Suppressor macrophage treated with lipopolysaccharide for 4 hours (primary cell): ENCODE measurements at places on chromosomes 3 and 15.

- no peak for DNase-seq
These were observed 46.0 kb downstream of the IGF2BP2 start for GRCh38 chr3:185778821-185779220.

DNA sequence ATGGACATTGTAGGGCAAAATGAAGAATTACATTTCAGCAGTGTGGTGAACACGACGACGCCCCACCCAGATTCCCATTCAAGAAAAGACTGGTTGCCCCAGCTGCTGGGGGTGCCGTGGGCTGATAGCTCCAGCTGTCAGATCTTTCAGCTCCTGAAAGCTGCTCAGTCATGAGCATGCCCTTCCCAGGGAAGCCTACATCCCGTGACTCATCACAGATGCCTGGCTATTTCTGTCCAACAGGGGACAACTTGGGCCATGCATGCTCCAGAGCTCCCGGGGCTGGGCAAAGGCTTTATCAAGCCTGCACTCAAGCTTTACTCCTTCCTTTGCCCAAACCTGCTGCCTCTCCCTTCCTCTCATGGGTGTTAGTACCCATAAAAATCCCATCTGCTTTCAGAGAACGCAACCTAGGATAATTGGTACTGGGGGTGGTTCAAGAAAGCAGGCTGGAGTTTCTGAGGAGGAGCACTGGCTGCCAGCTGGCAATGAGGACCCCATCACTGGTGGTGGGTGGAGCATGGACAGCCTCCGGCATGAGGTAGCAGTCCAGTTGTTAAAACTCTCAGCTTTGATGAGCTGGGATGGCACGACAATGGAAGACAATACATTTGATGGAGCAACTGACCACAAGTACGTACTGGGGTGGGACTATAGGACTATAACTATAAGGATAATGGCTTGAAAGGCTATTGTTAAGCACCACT lies 16.4 kb upstream of the ST8SIA2 start:
- no peak for DNase-seq

GRCh38 chr15:28252831-28253230 lies 69.1 kb downstream of the HERC2 start:
- DNase-seq = no peak

DNA sequence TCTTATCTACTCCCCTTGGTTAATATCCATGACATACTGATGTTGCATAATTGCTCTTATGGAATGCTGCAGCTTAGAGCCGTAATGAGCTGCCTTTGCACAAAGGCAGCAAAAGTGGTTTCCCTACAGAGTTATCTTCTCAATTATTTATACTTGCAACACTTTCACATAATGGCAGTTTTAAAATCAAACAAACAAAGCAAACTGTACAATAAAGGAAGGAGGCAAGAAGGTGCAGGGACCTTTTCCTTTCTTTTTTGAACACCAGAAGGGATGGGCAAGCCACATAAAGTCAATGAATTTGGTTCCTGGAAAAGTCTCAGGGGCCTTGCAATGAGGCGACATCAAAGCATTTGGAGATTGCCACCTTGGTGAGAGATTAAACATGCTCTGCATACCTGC lies 188.0 kb downstream of the MEIS2 start:
- DNase-seq = no peak

DNA sequence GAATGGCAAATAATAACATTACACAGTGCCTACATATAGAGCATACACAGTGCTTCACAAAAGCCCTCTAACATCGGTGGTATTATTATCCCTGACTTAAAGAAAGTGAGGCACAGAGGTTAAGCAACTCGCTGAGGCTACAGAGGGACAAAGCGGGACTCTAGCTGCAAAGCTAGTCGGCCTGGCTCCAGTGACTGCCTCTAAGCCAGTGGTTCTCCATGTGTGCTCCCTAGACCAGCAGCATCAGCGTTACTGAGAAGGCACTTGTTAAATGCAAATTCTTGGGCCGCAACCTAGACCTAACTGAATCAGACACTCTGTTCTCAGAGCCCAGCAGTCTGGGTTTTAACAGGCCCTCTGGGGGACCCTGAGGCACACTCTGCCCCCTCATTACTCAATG lies 33.1 kb upstream of the LIPC start:
- DNase-seq = no peak

DNA sequence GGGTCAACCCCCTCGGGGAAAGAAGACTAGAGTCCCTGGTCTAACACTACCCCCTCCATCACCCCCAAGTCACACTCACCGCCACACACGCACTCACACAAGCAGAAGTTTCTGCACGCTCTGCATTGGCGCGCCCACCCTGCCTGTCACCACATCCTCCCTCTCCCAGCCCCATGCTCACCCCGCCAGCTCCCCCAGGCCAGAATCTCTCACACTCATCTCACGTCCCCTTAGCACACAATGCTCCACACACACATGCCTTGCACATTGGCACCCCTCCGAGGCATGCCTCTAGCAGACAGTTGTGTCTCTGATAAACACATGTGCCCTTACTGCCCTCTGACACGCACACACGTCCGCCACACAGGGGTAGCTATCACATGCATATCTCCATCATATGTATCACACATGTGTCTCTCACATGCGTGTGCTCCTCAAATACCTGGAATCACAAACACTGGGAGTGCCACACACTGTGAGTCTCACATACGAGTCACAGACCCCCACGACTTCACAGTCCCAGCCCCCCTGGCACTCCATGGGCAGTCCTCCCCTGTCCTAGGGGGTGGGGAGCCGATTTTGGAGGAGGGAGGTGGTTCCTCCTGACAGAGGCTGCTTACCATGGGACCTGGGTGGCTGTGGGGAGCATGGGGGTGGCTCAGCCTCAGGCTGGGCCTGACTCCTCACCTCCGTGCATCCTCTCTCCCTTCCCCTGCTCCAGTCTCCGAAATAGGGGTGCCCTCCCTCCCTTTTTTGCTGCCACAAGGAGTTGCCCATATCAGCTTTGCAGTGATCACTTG lies 898 bp downstream of the FBLN2 start:
- DNase-seq = no peak

- DNase-seq = peak; percentile 80
These were observed 51.6 kb upstream of the ACKR4 start for GRCh38 chr3:132545471-132545870.

GRCh38 chr3:46946856-46947545 lies 29.5 kb downstream of the CCDC12 start:
- DNase-seq = no peak

GRCh38 chr3:11476735-11477144 lies 167.0 kb downstream of the VGLL4 start:
- DNase-seq = no peak

- DNase-seq = no peak
These were observed 28.7 kb downstream of the SPTSSB start for GRCh38 chr3:161342629-161343028.

DNA sequence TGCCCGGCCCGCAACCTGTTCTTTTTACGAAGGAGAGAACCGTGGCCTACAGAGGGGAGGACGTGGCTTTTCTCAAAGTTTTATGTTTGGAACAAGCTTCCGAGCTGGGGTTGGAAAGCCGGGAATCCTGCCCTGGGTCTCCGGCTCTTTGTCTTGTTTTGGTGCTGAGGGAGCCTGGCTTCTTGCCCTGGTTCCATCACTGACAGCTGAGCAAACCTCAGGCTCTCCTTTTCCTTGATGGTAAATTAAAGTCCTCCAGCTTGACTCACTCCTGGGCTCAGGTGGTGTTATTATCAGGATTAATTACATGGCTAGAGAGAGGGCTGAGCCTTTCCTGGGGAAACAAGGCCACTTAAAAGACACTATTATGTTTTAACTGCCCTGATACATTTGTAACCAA lies 289.5 kb upstream of the RGMA start:
- DNase-seq = no peak

DNA sequence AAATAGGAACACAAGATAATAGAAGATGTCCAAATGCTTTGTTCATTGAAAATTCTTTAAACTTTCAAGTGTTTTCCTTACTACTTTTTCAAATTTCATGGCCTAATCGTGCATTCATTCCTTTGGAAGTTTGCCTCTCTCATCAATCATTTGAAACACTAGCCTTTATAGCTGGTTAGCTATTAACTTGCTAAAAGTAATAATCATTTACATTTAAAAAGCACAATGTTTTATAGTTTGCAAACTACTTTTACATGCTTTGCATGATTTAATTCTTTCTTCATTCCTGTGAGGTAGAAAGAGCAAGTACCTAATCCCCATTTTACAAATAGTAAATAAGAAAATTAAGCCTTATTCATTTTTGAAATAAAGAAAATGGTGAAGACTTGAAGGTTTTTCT lies 137.4 kb upstream of the SLC7A14 start:
- DNase-seq = no peak

- no peak for DNase-seq
These were observed 133.8 kb downstream of the SPATA16 start for GRCh38 chr3:173007079-173007723.

- no peak for DNase-seq
These were observed 180.9 kb downstream of the SUCNR1 start for GRCh38 chr3:152054315-152054714.

- no peak for DNase-seq
These were observed 38.5 kb downstream of the ARPP21 start for GRCh38 chr3:35677797-35678196.

GRCh38 chr3:17986348-17986816 lies 244.0 kb upstream of the TBC1D5 start:
- no peak for DNase-seq

GRCh38 chr15:95363646-95364045 lies 966.9 kb upstream of the NR2F2 start:
- no peak for DNase-seq

DNA sequence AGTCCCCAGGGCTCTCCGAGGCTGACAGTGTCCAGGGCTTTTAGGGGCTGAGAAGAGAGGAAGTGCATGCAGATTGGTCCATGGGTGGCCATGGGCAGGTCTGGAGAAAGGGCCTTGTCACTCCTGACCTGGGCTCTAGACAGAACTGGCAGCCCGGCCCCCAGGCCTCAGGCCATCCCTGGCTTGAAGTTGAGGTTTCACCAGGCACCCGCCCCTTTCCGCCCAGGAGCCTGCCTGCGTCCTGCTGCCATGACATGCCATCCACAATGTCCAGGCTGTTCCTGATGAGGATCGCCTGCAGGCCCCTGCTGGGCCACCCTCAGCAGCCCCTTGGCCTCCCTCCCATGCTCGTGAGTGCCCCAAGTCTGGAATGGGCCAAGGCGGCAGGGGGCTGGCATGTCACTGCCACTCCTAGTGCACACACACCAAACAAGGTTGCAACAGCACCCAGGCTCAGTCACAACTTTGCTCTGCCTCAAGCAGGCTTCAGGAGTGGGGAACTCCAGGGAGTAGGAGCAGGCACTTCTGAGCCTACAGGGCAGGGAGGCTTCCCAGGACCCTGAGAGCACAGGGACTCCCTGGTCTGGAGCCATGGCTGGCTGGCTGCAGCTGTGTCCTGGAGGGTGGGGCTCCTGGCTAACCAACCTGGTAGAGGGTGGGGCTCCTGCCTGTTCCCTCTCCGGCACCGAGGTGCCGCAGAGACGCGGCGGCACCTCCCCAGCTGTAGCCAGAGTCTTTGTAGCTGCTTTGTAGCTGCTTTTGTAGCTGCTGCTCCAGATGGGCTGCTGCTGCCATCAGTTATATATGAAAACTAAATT lies 1457.1 kb upstream of the GBE1 start:
- no peak for DNase-seq

- no peak for DNase-seq
These were observed 683 bp upstream of the CPEB1 start for GRCh38 chr15:82647835-82648256.

DNA sequence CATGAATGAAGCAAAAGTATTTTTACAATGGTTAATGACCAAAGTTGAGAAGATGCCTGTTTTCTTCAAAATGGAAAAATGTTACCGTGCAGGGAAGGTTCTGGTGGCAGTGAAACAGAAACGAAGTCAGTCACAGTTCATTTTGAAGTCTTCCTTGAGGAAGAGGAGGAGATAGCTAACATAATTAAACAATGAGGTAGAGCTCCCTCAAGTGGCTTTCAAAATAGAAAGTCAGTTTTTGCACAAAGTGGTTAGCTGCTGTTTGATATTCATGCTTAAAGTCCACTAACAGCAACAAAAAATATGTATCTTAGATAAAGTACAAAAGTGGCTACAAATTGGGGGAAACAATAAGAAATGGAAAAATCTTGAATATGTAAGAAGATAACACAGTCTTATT lies 87.3 kb downstream of the TFG start:
- peak; percentile 16 for DNase-seq

GRCh38 chr3:32176989-32177701 lies 61.3 kb upstream of the CMTM8 start:
- peak; percentile 81 for DNase-seq

- DNase-seq = peak; percentile 3
These were observed 3.7 kb upstream of the ACKR4 start for GRCh38 chr3:132593241-132593946.

- DNase-seq = peak; percentile 80
These were observed 27.3 kb downstream of the LARP6 start for GRCh38 chr15:70826634-70827033.

GRCh38 chr15:101635944-101636727 lies 16.0 kb downstream of the TM2D3 start:
- DNase-seq = no peak

GRCh38 chr3:54165865-54166264 lies 43.5 kb downstream of the CACNA2D3 start:
- DNase-seq = no peak

- DNase-seq = no peak
These were observed 519.6 kb downstream of the NTRK3 start for GRCh38 chr15:87736891-87737389.

DNA sequence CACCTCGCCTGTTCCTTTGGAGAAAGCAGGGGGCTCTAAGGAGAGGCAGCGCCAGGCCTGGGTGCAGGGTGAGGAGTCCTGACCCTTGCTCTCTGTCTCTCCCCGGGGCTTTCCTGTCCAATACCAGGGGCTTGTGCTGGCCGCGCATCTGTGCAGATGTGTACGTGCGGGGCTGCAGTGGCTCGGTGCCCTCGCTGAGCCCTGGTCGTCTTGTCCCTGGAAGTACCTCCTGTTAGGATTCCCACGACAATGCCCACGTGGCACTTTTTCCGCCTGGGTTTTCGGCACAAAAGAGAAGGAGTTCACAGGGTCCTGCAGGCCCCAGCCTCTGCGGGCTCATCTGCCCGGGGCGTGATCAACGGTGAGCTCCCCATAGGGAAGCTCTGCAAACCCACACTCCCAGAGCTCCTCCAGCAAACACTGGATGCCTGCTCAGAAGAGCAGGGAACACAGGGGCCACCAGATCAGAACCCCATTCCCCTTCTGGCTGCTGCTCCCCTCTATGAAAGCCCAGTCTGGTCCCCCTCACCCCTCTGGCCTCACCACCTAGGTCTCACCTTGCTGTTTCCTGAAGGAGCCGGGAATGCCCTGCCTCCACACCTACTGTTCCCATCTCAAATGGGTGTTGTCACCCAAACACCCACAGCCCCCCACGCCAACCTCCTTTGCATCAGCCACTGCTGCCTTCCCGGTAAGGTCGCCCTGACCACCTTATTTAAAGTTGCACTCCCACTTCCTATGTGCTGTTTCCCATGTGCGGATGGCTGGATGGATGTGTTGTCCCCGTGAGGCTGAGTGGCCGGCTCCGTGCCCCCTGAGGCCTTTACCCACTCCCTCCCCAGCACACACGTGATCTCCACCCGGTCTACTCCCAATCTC lies 62.6 kb upstream of the PRR20G start:
- no peak for DNase-seq

GRCh38 chr3:152488449-152488848 lies 219.7 kb downstream of the MBNL1 start:
- no peak for DNase-seq
